ENCODE measurements at places on chromosomes 3 and 15.
A peak's percentile ranks its signal among the peaks of the same experiment; 100 is the strongest.

DNA sequence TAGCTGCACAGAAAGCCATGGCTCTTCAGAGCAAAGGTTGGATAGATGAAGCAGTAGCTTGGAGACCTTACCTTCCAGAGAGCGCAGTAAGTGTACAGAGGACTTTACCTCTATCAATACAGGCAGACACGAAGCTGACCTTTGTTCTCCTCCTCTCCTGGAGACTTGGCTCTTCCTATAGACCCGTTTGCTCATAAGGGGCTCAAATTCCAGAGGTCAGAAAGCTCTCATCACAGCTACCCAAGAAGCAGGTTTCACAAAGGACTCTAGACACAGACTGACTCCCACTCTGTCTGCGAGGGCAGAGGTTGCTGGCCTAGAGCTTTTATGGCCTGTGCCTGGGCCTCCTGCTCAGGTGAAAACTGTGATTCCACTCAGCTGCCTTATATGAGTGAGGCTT, 35.4 kb upstream of the TOPAZ1 start:
- DNase-seq = no peak

GRCh38 chr15:49182128-49182527, 12.1 kb downstream of the GALK2 start:
- no peak for DNase-seq

- peak; percentile 1 for DNase-seq
These were observed 1268.1 kb downstream of the OTOL1 start for GRCh38 chr3:162764808-162765071.

GRCh38 chr3:155843569-155843968, 10.7 kb downstream of the SLC33A1 start:
- DNase-seq = no peak

GRCh38 chr15:101277943-101278564, 769 bp upstream of the SELENOS start:
- no peak for DNase-seq

DNA sequence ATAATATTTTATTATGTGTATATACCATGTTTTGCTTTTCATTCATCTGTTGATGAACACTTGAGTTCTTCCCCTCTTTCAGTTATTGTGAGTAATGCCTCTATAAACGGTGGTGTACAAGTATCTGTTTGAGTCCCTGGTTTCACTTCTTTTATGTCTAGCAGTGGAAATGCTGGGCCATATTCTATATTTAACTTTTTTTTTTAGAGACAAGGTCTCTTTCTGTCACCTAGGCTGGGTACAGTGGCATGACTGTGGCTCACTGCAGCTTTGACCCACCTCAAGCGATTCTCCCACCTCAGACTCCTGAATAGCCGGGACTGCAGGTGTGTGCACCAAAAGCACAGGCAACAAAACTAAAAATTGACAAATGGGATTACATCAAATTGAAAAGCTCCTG, 19.9 kb downstream of the GOLM2 start:
- no peak for DNase-seq

Measured in fibroblast of skin of right quadriceps (primary cell).